ENCODE measurements at places on chromosomes 4 and X.

- no peak for DNase-seq
Measured at GRCh38 chr4:158860856-158861255, 92.0 kb downstream of the FNIP2 start.

- DNase-seq = no peak
Measured at GRCh38 chr4:85180533-85180932, 214.0 kb upstream of the WDFY3 start.

DNA sequence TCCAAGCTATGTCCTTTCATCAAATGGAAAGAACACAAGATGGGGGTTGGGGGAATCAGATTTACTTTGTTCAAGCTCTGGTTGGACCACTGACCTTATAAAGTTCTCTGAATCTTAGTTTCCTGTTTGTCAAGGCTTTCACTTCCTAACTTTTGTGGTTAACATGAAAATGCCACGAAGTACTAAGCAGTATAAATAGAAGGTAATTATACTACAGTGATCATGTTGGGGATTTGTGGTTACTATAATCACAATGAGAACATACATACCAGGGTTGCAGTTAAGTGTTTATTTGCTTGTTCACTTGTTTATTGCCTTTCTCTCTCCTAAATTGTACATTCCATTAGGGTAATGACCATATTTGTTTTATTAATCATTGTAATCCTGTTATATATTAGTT, 53.2 kb downstream of the SPRY1 start:
- no peak for DNase-seq

GRCh38 chr4:161186012-161186411, 977.8 kb downstream of the FSTL5 start:
- DNase-seq = no peak

- DNase-seq = no peak
Measured at GRCh38 chr4:19936476-19936875, 315.2 kb upstream of the SLIT2 start.

DNA sequence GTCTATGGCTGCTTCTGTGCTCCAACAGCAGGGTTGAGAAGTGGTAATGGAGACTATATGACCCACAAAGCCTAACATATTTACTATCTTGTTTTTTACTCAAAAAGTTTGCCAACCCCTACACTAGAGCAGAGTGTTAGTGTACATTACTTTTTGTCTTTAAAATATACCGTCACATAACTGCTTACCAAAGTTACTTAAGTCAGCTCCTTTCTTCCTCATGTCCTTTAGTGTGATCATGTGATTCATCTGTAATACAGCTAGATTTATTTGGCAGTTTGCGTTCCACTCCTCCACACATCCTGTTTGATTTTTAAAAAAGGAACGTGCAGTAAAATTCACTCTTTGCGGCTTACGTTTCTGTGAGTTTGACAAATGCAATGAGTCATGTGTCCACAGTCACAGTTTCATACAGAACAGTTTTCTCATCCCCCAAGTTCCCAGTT, 162.4 kb upstream of the GPRIN3 start:
- DNase-seq = no peak

- no peak for DNase-seq
Measured at GRCh38 chr4:37862961-37863360, 27.9 kb upstream of the TBC1D1 start.

- no peak for DNase-seq
Measured at GRCh38 chr4:92305148-92305877, 1.5 kb downstream of the GRID2 start.

DNA sequence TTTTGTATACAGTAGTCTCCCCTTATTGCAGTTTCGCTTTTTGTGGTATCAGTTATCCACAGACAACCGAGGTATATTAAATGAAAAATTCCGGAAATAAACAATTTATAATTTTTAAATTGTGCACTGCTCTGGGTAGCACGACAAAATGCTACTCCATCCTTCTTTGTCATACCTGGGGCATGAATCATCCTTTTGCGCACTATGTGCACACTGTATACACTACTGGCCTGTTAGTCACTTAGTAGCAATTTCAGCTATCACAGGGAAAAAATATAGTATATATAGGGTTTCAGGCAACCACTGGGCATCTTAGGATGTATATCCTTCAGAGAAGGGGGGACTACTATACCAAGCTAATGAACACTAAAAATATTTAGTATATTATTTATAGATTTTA, 198.8 kb upstream of the FAT4 start:
- no peak for DNase-seq

DNA sequence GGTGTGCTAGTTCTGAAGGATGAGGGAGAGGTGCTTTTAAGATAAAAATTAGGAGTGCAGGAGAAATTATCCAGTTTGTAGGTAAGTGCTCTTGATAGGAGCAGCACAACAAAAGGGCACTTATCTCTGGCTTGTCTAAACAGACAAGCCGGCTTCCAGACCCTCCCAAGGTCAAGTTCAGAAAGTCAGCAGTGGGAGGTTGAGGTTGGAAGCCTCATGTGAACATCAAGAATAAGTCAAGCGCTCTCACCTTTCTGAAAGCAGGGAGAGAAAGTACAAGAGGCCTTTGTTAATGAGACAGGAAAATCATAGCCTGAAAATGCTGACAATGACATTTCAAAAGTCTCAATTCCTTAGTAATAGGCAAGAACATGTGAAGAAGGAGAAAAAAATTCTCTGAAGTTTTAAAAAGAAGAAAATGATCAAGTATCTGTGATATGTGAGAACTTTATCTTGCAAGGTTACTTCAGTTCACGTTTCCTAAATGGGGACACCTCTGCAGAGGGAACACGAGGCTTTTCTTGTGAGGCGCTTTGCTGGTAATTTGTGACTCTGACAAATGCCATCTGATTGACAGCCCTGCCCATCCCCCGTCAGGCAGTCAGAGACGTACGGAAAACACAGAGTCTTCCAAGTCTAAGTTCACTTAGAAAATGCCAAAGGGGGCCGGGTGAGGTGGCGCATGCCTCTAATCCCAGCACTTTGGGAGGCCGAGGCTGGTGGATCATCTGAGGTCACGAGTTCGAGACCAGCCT, 62.2 kb downstream of the TIGD2 start:
- no peak for DNase-seq

DNA sequence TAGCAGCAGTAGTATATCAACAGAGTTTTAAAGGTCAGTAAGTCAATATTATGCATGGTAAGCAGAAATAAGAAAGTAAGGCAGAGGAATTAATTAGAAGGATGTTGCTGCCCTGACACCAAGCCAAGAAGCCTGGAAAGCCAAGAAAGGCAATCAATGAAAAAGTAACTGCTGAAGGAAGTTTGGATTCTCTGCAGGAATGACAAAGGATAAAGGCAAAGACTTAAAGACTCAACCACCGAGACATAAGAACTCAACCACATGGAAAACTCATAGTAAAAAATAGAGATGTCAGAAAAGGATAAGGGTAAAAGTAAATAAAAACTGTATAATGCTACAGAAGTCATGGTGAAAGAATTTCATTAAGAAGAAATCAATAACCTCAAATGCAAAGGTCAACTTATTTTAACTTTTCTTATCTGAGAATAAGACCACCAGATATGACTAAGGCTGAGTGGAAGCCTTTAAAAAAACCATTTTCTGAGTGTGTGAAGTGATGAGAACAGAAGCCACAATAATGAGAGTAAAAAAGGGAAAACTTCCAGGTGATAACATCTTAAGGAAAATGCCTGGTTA, 55.2 kb downstream of the NEK1 start:
- no peak for DNase-seq

DNA sequence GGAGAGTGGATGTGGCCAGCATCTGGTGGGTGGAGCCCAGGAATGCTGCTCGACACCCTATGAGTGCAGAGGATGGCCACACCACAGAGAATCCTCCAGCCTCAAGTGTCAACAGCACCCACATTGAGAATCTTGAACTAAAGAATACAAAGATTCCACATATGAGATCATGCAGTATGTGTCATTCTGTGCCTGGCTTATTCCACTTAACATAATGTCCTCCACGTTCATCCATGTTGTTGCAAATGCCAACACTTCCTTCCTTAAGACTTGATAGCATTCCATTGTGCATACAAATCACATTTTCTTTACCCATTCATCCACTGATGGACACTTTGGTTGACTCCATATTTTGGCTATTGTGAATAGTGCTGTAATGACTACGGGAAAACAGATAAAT, 145.8 kb downstream of the PRKX start:
- no peak for DNase-seq

DNA sequence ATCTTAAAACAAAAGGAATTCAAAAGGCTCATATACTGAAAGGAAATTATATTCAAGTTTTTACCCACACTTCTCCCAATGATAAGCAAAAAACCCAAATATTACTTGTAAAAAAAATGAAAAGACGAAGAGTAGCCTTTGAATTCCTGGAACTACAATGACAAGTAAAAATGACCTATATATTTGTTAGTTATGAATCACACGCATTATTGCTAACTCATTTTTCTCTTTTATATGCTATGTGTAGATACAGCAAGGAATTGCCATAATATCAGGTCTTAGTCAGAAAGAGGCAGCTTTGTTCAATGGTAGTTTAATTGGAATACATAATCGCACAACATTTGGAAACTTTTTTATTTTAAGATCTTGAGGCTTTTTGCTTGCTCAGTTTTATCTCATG, 22.7 kb upstream of the ASB5 start:
- no peak for DNase-seq

DNA sequence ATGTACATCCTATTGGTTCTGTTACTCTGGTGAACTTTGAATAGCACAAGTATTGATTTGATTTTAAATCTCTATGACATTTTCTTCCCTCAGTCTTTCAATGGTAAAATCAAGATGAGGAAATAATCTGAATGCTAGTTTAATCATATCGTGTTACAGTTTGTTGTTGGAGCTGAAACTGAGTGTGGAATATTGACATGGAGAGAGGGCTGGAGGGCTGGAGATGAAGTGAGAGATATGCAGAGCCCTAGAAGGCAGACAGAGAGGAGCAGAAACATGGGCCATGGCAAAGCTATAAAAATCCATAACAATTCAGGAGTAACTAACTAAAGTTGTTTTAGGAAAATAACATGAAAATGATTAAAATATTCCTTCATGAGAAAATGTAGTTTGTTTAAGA, 141.1 kb downstream of the BANK1 start:
- no peak for DNase-seq

- no peak for DNase-seq
Measured at GRCh38 chr4:183493246-183493645, 11.6 kb upstream of the ING2 start.

GRCh38 chr4:10526429-10527222, 69.4 kb upstream of the ZNF518B start:
- no peak for DNase-seq

GRCh38 chrX:3820167-3820566, 106.7 kb upstream of the PRKX start:
- no peak for DNase-seq

- DNase-seq = no peak
Measured at GRCh38 chrX:67604979-67605703, 61.3 kb downstream of the AR start.

- DNase-seq = no peak
Measured at GRCh38 chrX:109533005-109533404, 3.6 kb upstream of the NXT2 start.

GRCh38 chr4:176464748-176465147, 145.0 kb downstream of the SPCS3 start:
- DNase-seq = no peak

- DNase-seq = no peak
Measured at GRCh38 chr4:138630666-138631065, 384.9 kb upstream of the NOCT start.

DNA sequence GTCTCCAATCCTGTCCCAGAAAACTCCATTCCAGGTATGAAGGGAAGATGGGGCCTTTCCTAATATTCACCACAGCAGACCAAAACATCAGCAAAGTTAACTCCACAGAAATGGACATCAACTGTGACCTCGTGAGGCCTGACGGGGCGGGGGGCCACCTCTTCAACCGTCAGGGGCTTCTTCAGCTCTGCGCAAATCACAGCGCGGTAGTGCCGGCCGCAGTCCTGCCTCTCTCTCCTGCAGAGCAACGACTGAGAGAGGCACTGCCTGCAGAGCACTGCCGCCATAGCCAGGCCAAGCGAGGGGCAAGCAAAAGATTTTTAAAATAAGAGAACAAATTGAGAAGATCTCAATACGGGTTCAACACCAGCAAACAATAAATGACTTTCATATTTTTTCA, 226.2 kb downstream of the STPG2 start:
- no peak for DNase-seq

DNA sequence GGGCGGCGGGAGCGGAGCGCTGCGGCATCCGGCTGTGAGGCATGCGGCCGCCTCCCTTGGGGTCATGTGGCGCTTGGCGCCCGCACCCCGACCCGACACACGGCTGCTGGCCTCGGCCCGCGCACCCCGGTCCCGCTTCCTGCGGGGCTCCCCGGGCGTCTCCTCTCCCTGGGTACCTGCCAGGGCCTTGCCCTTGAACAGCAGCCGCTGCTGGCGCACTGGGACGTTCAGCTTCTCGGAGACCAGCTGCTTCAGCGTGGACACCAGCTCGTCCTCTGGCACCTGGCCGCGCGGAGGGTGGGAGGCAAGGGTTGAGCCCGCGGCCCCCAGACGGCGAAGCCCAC, 391 bp downstream of the UBL4A start:
- DNase-seq = peak; percentile 63

GRCh38 chr4:75698162-75698962, 25.2 kb upstream of the G3BP2 start:
- no peak for DNase-seq

DNA sequence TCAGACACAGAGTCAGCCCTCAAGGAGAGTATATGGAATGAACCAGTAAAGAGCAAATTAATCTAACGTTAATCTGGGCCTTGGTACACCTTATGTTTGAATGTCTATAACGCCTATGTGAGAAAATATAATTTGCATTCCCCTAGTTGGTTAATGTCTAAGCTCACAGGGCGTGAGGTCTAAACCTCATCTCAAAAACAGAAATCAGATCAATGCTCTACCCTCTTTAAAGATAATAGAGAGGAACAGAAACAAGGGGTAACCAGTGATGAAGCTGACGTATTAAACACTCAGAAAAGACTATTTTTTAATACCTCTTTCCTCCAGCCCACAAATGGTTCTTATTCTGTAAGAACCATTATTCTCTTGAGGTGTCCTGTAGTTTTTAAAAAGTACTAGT, 369.2 kb upstream of the NOCT start:
- no peak for DNase-seq
